AG09309 (cell line): ENCODE measurements at places on chromosomes 1 and 21.
A peak's percentile ranks its signal among the peaks of the same experiment; 100 is the strongest.

- DNase-seq, result no peak
Measured at GRCh38 chr1:219422811-219423598, 189.9 kb downstream of the ZC3H11B start.

DNA sequence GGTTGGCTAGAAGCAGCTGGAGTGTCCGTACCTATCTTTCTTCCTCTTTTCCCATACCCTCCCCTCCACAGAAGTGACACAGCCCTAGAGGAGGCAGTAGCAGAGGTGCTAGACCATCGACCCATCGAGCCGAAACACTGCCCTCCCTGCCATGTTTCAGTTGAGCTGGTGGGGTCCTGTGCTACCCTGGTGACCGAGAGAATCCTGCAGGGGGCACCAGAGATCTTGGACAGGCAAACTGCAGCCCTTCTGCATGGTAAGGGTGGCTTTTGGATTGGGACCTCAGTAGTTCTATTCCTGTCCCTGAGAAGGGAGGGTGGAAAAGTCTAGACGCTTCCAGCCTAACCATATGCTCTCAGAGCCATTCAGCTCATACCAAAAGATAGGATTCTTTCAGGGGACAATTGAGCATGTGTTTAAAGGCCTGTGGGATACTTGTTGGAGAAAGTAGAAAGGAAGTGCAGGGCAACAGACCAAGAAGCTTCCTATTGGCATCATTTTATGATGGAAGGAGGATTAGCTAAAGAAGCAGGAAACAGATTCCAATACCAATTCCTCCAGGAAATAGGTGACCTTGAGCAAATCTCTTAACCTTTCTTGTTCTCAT, 11.7 kb upstream of the BNIPL start:
- DNase-seq, result no peak

DNA sequence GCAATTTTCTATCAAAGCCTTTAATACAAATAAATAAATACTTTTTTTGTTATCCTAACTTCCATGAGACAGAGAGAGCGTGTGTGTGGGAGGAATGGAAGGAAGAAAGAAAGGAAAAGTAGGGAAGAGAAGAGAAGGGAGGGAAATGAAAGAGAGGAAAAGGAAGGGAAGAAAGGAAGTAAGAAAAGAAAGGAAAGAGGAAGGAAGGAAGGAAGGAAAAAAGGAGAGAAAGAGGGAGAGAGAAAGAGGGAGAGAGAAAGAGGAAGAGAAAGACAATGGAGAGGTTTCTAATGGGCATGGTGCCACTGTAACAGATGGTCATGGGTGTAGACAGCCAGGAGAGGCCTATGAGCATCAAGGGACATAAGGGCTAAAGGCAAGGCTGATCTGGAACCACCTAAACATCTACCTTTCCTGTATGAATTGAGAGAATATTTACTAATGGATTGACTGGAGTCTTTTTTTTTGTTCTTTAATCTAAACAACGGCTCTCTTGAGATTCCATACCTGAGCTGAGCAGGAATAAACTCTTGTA, 234.9 kb downstream of the PTPRC start:
- no peak for DNase-seq

DNA sequence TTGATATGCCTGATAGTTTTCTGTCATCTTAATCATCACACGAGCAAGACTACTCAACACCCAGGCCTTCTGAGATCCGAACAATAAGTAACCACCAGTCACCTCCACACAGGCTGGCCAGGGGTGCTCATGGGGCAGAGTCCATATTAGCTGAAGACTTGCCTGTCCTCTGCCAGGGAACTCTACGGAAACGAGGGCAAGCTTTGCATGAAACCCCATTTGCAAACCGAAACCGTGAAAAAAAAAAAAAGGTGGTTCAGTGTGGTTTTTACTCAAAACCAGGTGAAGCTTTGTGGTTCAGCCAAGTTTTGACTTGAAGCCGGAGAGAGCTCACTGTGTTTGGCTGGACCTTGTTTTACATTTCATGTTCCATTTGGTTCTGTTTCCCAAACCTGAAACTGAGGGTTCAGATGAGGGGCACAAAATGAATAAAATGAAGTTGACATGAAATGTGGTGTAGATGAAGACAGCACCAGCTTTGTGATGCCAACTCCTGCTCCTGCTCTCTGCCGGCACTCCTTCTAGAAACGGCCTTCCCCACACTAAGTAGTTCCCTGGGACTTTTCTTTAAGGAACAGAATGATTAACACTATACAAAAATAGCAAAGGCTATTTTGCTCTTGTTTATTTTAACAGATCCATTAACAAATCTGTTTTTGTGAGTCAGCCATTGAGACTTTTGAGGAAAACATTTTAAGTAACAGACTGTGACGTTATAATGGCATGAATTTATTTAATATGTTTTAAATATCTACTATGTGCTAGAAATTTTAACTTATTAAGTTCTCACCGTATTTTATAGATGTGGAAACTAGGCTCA, 74.7 kb downstream of the RUNX1 start:
- DNase-seq, result no peak

DNA sequence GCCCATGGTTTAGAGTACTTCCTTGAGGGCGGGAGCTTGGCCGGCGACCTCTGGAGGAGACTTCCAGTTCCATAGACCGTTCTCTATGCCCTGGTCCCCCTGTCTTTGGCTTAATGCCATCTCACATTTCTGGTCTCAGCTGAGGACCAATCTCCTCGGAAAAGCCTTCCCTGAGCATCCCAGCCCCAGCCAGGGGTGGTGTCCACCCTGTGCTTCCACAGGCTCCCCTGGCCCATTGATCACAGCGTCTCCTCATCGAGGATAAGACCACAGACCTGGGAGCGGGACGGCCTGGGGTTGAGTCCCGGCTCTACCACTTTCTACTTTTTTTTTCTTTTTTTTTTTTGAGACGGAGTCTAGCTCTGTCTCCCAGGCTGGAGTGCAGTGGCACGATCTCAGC, 14.5 kb downstream of the WNT4 start:
- no peak for DNase-seq

- peak; percentile 49 for DNase-seq
Measured at GRCh38 chr1:47409311-47410067, 6.6 kb upstream of the FOXE3 start.
